ENCODE measurements at places on chromosomes 4 and X.

GRCh38 chrX:104137496-104137895, 19.3 kb downstream of the SLC25A53 start:
- no peaks in the 10 kb centered on the region for H3K27me3 ChIP-seq
- H3K36me3 ChIP-seq: no peaks in the 10 kb centered on the region
- H3K27ac ChIP-seq: no peak overlapping the region
- H3K4me1 ChIP-seq: no peaks in the 10 kb centered on the region
- DNase-seq: no peak

GRCh38 chrX:21816136-21816535, 23.3 kb upstream of the MBTPS2 start:
- peaks cover 29% of the 10 kb centered on the region for H3K4me1 ChIP-seq
- H3K27ac ChIP-seq: no peak overlapping the region
- no peaks in the 10 kb centered on the region for H3K27me3 ChIP-seq
- no peaks in the 10 kb centered on the region for H3K36me3 ChIP-seq
- H3K4me3 ChIP-seq: no peak overlapping the region

DNA sequence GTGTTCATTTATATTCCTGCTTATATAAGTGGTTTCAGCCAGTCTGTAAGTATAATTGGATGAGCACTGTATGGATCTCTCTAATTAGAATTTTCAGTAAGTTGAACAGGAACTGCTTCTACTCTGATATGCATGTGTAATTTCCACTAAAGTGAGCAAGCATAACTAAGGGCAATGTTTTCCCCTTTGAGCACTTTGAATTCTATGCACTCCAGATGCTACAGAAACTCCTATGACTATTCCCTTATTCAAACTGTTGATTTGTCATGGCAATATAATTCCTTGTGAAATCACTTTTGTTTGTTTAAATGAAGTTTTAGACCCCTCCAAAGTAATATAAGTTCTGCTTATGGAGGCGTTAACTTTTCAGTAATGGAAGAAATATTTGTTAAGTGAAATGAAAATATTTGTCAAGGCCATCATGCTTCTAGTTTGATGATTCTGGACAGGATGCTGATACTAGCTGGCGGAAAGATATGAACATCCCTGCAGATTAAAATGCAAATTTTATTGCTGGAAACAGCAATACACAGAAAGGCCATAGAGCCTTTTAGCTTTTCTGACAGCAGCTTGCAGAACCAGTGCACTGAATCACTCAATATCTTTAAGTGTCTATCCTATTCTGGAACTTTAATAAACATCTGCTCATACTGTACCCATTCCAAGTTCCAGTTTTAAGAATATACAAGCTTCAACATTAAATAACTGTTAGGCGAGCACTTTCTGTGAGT, 1460.8 kb downstream of the RAPGEF2 start:
- no peaks in the 10 kb centered on the region for H3K36me3 ChIP-seq
- no peaks in the 10 kb centered on the region for H3K27me3 ChIP-seq
- DNase-seq: no peak
- no peak overlapping the region for H3K4me3 ChIP-seq
- no peak overlapping the region for H3K27ac ChIP-seq

GRCh38 chrX:11564546-11564945, 101.2 kb downstream of the ARHGAP6 start:
- H3K27me3 ChIP-seq: no peaks in the 10 kb centered on the region
- no peaks in the 10 kb centered on the region for H3K36me3 ChIP-seq
- no peak for DNase-seq
- no peaks in the 10 kb centered on the region for H3K4me1 ChIP-seq
- no peak overlapping the region for H3K4me3 ChIP-seq

DNA sequence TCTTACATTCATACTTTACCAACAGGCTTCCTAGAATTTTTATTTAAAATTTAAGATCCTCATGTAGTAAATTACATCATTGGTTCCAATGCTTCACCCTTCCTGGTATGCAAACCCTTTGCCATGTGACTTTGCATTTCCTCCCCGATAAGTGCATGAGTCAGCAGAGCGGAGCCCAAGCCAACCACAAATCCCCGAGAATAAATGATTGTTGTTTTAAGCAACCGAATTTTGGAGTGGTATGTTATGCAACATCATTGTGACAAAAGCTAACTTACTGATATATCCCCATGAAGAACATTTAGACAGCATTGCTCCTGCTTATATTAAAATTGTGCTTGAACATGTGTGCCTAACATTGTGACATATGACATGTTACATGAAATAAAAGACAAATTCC, 199.4 kb upstream of the DDX53 start:
- peaks cover 5% of the 10 kb centered on the region for H3K4me1 ChIP-seq
- H3K4me3 ChIP-seq: no peak overlapping the region
- no peaks in the 10 kb centered on the region for H3K27me3 ChIP-seq
- no peak overlapping the region for H3K27ac ChIP-seq

GRCh38 chr4:152072001-152072485, 311.2 kb upstream of the GATB start:
- no peak overlapping the region for H3K27ac ChIP-seq
- H3K36me3 ChIP-seq: no peaks in the 10 kb centered on the region
- no peak overlapping the region for H3K4me3 ChIP-seq

GRCh38 chrX:119990556-119991004, 47.0 kb upstream of the NKAP start:
- no peak overlapping the region for H3K27ac ChIP-seq
- H3K4me1 ChIP-seq: peaks cover 8% of the 10 kb centered on the region
- DNase-seq: no peak
- H3K36me3 ChIP-seq: peaks cover 2% of the 10 kb centered on the region

DNA sequence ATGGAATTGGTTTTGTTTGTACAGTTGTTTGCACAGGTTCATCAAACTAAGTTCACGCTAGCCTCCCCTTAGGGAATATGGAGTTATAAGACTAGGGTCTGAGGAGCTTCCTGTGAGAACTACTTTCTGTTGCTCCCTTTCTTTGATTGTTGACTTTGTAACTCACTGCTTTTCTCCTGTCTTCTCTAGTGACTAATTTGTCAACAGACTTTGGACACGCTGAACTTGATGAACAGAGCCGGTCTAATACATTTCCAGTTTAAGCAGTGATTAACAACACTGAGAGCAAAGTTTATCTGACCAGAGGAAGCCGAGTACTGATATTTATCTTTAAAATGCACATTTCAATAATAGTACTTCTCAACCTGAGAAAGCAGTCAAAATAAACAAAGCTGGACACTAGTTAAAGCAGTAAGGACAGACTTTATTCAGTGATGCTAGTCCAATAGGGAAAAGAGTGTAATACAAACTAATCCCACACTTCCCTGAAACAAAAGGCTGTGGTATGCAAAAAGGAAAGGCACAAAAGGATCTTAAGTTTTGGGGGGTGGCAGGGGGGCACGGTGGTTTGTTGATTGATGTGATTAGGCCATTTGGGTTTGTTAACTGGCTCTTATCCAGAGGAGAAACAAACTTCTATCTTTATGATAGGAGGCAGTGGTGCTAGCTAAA, 2.7 kb upstream of the NUDT9 start:
- H3K36me3 ChIP-seq: no peaks in the 10 kb centered on the region
- H3K27me3 ChIP-seq: peaks cover 5% of the 10 kb centered on the region
- H3K4me3 ChIP-seq: peak overlapping the region; percentile 54
- H3K4me1 ChIP-seq: peaks cover 25% of the 10 kb centered on the region
- no peak overlapping the region for H3K27ac ChIP-seq
